ENCODE measurements at places on chromosomes 13 and 19. TPM values are rescaled to one million over a fixed set of nuclear protein-coding genes. Genes with fewer than 3 reads are reported as not detected.

The ZSCAN18 gene
- 2.7 TPM for total RNA-seq

The ERFL gene
- total RNA-seq: 0.23 TPM

The LGALS13 gene
- not detected for total RNA-seq

The SERPINE3 gene
- total RNA-seq: not detected

The FAM216B gene
- not detected for total RNA-seq

The PLVAP gene
- not detected for total RNA-seq

The CEACAM21 gene
- total RNA-seq: not detected

The LRG1 gene
- 0.10 TPM for total RNA-seq

The SPTBN4 gene
- total RNA-seq: 0.90 TPM

The ZNF667 gene
- not detected for total RNA-seq

The CLC gene
- not detected for total RNA-seq

The ZNF470 gene
- total RNA-seq: 1.6 TPM

The ICAM5 gene
- 0.42 TPM for total RNA-seq

The C5AR1 gene
- total RNA-seq: 2.3 TPM

The CYP2S1 gene
- total RNA-seq: 26.6 TPM

The VSIG10L gene
- 11.2 TPM for total RNA-seq

The ATXN8OS gene
- total RNA-seq: not detected

The NRTN gene
- total RNA-seq: 0.58 TPM

The ZNF418 gene
- 0.74 TPM for total RNA-seq

The KIR3DL1 gene
- not detected for total RNA-seq

The KLK1 gene
- not detected for total RNA-seq

The NFIX gene
- 3.3 TPM for total RNA-seq

The GJA3 gene
- total RNA-seq: 1.2 TPM

The ZNF574 gene
- 39.3 TPM for total RNA-seq

The KIR3DL2 gene
- total RNA-seq: not detected

The B3GNT8 gene
- 0.25 TPM for total RNA-seq

The KLHL1 gene
- not detected for total RNA-seq

The SH2D3A gene
- 12.1 TPM for total RNA-seq

The SYMPK gene
- 76.4 TPM for total RNA-seq

The CLEC17A gene
- not detected for total RNA-seq

The ATP4A gene
- total RNA-seq: not detected

The LGALS4 gene
- 0.30 TPM for total RNA-seq

The ATP13A1 gene
- 32.1 TPM for total RNA-seq

The HMG20B gene
- 70.5 TPM for total RNA-seq

The LRRC63 gene
- not detected for total RNA-seq
